HuH-7.5 (cell line): ENCODE measurements at places on chromosomes 13 and 19.

GRCh38 chr13:36778083-36778671, 40.8 kb upstream of the RFXAP start:
- no peak for DNase-seq

DNA sequence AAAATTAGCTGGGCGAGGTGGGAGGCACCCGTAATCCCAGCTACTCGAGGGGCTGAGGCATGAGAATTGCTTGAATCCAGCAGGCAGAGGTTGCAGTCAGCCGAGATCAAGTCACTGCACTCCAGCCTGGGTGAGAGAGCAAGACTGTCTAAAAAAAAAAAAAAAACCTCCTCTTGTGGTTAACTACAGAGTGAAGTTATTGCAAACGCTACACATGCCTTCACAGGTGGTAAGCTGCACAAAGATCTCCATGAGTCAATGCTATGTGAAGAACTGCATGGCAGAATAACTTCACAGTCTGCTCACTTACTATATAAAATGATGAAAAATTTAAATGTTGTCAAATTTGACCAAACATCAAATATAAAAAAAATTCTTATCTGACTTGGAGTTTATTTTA, 436.8 kb downstream of the FGF14 start:
- no peak for DNase-seq

DNA sequence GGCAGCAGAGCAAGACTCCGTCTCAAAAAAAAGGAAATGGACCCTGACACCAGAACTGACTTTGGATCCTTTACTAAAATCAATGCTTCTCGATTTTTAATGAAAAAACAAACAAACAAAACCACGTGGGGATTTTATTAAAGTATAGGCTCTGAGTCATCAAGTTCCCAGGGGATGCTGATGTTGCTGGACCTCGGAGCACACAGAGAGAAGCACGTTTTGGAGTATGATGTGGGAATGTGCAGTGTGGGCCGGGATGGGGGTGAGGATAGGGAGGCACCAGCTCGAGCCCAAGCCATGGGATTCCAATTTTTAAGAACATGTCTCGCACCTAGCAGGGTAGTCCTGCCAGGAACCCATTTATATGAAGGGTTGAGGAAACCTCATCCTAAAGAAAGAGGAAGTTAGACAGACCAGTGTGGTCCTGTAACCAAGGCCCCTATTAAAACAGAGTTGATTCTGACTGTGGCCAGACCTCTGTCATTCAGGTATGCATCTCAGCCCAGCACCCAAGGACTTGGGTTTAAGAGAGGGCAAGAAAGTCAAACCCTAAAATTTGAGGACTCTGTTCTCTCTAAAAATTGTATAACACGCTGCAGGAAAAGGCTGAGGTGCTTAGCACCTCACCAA, 6.4 kb downstream of the FLT1 start:
- DNase-seq, result no peak

DNA sequence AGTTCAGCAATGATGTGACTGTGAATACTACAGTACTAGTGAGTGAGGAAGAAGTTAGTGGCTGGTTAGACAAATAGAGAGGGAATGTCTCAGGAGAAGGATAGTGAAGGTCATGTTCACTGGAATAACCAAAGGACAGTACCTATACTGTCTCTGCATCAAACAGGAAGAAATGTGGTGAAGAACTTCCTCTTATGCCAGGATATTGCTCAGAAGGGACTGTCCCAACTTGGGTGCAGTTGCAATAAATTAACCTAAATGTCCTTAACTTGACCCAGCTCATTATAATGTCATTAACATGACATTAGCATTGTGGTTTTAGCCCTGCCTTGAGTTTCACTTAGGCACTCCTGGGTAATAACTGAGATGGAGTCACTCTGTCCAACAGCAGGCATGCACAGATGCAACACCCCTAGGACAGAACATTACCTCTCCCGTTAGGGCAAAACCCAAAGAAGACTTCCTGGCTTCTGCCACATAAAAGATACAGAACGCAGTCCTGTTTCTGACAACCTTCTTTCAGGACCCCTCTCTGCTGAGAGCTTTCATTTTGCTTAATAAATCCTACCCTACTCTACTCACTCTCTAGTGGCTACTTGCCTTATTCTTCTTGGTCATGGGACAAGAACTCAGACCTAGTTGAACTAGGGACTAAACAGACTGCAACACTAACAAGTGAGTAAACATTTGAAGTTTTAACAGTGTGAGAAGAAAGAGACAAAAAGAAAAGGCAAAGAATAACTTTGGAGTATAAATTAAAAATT, 1591.6 kb upstream of the MIR17HG start:
- no peak for DNase-seq

DNA sequence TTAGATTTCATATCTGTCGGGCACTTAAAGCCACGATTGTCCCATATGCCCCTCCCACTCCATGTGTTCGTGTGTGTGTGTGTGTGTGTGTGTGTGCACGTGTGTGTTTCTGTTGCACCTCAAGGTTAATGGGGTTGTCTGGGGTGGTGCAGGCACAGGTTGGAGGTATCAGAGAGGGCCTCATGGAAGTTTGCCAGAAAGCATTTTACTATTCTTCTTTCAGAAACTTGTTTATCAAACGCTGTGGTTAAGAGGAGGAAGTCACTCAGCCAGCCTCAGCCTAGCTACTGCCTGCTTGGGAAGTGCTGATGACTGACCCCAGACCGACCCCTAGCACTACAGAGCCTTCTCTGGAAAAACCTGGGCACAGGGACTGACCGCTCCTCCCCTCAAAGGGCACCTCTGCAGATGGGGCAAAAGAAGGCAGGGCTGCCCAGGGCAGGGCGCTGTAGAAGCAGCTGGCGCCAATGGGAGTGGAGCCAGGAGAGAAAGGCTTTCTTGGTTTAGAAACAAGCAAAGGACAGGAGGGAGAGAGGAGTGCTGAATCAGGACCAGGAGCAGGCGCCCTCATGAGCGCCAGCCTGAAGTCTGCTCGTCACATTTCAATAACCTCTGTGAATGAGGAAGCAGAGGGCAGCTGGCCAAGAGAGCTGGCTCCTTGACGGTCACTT, 3.9 kb downstream of the SIAH3 start:
- no peak for DNase-seq

- DNase-seq, result peak; percentile 10
These were observed 388.4 kb downstream of the NDFIP2 start for GRCh38 chr13:79869326-79869725.

DNA sequence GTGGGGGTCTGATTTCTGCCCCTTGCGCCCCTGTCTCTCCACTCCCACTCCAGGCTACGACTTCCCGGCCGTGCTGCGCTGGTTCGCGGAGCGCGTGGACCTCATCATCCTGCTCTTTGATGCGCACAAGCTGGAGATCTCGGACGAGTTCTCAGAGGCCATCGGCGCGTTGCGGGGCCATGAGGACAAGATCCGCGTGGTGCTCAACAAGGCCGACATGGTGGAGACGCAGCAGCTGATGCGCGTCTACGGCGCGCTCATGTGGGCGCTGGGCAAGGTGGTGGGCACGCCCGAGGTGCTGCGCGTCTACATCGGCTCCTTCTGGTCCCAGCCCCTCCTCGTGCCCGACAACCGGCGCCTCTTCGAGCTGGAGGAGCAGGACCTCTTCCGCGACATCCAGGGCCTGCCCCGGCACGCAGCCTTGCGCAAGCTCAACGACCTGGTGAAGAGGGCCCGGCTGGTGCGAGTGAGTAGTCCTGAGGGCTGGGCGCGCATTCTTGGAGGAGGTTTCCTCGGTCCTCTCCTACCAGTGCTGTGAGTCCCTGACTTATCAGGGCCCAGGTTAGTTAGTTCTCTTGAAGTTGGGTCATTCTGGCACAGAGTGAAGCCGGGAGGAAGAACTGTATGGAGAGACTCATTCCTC, 12.7 kb downstream of the EHD2 start:
- no peak for DNase-seq

GRCh38 chr19:32039440-32039839, 306.0 kb upstream of the ZNF507 start:
- DNase-seq, result no peak

DNA sequence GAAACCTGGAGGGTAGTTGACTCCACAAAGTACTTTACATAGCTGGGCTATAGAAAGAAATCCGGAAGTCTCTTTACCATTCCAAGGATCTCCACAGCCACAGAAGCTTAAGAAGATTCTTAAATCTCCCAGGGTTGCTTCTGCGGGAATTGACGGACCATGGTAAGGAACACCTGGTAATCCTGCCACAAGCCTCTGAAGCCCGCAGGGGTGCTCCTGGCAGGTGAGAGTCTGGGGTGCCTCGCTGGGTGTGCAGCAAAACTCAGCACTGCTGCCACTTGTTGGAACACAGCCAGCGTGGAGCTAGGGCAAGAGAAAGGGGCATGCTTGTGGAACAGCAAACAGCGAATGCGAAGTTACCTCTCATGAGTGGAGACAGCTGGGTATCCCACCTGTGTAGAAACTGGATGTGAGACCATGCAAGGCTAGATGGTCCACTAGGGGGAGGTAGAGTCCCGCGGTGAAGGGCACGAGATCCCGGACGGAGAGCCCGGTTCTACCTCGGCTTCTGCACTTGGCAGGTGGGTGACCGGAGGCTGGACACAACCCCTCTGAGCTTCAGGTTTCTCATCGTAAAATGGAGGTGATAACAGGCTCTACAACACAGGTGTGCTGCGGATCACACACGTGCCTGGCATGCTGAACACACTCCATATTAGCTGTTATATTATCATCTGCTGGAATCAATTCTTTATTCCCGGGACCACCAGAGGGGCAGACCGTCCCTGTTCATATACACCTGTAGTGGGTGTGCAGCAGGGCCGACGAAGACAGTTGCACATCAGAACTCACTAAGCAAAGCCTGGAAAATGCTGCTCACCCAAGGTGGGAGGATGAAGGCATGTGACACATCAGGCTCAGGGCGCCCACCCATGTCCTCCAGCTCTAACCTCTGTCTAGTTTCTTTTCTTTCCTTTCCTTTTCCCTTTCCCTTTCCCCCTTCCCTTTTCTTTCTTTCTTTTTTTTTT, 24.1 kb upstream of the UBAC2 start:
- DNase-seq, result peak; percentile 64

DNA sequence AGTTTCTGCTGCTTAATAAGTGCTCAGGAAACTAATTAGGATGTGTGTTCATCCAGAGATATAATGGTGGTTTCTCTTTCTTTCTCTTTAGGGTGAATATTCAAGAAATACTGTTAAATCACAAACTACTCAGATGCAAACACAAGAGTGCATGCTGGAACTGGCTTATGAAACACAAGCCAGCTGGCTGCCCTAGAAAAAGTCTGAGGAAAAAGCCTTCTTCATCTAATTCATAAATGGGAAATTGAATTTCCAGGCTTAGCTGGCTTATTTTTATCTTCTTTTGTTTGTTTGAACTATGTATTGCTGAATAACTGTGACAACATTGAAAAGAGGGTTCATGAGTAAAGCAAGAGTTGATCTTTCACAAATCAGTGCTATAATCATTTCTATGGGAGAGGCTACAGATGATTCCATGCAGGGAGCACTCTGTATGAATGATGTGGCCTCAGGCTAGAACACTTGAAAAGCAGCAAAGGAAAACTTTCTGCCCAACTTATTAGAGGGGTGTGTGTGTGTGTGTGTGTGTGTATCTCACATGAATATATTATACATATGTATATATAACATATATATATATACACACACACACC, 69.8 kb upstream of the SCEL start:
- DNase-seq, result no peak

- DNase-seq, result no peak
These were observed 35.4 kb upstream of the MAP3K10 start for GRCh38 chr19:40155749-40156265.

GRCh38 chr13:82917984-82918383, 964.3 kb downstream of the SLITRK1 start:
- no peak for DNase-seq

DNA sequence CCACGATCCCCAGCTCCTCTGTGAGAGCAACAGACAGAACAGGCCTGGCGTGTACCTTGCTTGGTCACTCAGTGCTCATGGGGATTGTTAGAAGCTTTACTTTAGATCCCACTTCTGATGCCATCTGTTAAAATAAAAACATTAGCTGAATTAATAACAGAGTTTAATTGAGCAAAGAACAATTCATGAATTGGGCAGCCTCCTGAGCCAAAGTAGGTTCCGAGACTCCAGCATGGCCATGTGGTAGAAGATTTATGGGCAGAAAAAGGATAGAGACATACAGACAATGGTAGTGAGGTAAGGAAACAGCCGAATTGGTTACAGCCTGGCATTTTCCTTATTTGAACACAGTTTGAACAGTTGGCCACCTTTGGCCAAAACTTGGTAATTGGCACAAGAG, 223.9 kb upstream of the TRPC4 start:
- no peak for DNase-seq
